ENCODE measurements at places on chromosomes 6 and 20.
A peak's percentile ranks its signal among the peaks of the same experiment; 100 is the strongest.

DNA sequence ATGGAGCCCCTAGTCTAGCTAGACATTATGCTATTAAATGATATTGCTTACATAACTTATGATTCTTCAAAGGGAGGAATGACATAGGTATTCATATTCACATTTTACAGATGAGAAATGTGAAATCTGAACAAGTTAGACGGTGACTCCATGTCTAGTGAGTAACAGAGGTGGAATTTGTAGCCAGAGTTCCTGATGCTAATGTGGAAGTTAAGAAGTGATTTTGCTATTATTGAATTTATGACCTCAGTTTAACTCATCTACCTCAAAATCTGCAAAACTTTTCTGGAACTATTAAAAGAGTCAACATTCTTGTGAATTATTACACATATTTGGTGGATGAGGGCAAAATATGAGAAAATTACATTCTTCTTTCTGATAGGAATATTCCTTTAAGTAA is 347.6 kb upstream of the MMS22L start:
- DNase-seq = no peak

GRCh38 chr20:52031563-52032303 is 159.8 kb downstream of the ZFP64 start:
- DNase-seq = peak; percentile 67

DNA sequence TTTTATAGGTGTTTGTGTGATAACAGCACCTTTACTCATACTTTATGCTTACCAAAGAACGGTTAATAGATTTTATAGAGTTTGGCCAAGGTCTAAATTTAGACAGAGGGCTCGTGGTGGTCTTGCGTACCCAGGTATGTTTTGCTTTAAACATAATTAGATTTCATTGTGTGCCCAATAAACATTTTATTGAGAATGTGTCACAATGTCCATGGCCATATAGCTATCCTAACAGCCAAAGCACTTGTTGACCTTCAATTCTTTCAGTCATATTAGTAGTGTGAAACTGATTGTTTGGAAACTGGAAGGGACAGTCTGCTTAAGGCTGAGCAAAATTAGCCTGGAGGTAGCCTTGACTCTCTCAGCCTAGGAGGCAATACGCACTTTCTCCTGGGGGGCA is 48.3 kb upstream of the HDGFL1 start:
- no peak for DNase-seq

DNA sequence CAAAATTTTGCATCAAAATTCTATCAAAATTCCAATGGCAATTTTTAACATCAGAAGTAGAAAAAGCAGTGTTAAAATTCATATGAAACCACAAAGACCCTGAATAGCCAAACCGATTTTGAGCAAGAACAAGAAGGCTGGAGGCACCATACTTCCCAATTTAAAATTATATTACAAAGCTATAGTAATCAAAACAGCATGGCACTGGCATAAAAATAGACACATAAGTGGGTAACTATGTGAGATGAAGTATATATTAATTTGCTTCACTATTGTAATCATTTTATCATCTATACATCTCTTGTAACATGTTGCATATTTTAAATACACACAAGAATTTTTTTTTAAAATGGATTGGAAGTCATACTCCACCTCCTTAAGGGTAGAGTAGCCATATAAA is 77.4 kb downstream of the PAK5 start:
- DNase-seq = no peak

DNA sequence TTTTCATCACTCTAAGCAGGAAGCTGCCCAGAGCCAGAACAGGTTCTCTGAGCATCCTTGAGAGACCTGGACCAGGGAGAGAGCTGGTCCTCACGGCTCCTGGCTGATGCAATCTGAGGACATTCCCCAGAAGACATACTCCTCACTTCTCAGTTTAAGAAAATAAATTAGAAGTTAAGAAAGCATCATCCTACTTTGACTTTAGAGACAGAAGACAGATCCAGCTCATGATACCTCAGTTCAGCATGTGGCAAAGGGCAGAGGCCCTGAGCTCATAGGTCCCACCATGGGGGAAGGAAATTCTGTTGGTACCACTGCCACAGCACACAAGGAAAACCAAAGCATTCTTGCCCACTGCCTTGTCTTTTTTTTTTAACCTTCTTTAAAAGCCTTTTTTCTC is 378.1 kb upstream of the JARID2 start:
- no peak for DNase-seq

DNA sequence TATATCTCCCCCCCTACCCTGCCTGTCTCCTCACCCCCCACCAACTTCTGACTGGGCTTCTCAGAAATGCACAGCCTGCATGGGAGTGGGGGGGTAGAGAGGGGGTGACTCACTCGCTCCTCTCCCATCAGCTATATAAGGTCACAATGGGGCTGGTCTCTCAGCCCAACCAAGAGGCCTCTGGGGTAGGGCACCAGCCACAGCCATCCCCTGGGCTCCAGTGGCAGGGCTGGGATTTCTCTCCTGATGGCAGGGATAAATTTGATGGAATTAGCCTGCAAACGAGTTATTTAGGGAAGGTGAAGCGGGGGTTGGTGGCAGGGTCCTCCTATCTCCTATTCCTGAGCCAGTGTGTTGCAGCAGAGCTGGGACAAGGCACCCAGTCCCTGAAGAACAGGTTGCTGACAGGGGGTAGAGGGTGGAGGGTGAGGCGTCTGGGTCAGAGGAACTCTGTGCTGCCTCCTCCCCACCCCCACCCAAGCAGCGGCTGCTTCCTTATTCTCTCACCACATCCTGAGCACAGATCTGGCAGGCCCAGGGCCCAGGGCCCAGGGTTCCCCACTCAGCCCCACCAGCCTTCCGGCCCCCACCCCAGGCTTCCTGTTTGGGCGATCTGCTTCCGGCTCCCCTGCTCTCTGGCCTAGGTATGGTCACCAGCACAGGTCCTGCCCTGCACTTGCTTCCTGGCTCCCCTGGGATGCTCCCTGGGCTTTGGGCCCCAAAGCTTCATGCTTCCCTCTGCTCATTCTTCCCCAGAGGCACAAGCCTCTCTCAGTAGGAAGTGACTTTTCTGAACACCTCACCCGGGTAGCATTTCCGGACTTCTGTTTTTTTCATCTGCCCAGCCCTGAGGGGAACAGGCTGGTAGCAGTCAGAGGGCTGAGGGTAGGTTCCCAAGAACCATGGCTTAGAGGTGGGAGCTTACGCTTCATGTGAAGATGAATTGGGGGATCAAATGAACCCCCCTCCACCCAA is 4.0 kb downstream of the PPP1R18 start:
- DNase-seq = peak; percentile 65

DNA sequence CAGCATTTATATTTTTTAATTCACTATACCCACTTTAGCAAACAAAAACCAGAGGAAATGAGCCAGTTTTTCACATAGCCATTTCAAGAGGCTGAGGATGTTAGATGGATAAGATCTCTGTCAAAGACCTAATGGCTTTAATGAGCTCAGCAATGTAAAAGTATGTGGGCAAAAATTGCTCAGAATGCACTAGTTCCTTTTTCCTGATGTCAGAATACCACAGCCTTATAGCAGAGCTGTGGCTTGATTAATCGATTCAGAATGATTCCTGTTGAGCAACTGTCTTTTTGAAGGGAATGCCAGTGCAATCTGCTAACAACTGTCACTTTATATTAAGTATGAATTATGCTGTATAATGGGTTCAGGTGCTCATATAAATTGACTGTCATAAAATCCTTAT is 100.6 kb upstream of the HIVEP1 start:
- DNase-seq = no peak

- DNase-seq = no peak
Observed at GRCh38 chr20:44644230-44644617, 7.3 kb downstream of the ADA start.

DNA sequence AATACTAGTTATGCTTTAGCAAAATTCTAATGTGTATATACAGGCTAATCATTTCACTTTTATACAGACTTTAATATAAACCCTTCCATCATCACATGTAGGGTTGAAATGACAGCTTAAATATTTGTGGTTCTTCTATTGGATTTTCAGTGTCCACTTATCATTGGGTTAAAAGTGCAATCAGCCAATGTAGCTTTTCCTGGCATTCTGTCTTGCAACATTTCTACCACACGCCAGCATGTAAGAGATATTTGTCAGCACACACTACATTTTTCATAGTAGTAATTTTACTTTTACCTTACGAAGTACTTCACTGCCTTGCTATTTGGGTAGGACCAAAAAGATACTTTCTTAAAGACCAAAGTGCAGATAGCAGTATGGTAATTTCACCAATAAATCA is 252.0 kb downstream of the TBX18 start:
- no peak for DNase-seq

DNA sequence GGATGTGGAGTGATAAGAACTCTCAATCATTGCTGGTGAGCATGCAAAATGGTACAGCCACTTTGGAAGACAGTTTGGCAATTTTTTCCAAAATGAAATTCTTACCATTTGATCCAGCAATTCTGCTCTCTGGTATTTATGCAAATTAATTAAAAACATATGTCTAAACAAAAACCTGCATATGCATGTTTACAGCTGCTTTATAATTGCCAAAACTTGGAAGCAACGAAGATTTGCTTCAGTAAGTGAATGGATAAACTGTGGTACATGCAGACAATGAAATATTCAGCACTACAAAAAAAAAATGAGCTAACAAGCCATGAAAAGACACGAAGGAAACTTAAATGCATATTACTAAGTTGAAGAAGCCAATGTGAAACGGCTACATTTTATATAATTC is 55.5 kb upstream of the SMLR1 start:
- no peak for DNase-seq

- DNase-seq = no peak
Observed at GRCh38 chr6:15981956-15982355, 146.9 kb upstream of the MYLIP start.

- DNase-seq = no peak
Observed at GRCh38 chr6:80438772-80439171, 332.3 kb downstream of the BCKDHB start.

DNA sequence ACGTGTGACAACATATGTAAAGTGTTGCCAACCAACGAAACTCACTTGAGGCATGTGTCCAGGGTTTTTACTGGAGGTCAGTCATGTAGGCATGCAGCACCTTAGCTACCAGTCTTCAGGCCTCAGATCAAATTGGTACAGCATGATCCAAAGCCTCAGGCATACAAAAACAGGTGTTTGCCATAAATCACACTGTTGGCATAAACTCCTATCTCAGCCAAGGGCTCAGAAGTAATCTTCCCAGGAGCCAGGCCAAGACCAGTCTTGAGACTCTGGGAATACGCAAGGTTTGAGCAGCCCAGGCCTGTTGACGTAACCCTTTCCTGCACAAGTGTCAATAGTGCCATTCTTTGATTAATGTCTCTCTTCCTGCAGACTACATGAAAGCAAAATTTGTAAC is 163.5 kb downstream of the PRL start:
- no peak for DNase-seq

DNA sequence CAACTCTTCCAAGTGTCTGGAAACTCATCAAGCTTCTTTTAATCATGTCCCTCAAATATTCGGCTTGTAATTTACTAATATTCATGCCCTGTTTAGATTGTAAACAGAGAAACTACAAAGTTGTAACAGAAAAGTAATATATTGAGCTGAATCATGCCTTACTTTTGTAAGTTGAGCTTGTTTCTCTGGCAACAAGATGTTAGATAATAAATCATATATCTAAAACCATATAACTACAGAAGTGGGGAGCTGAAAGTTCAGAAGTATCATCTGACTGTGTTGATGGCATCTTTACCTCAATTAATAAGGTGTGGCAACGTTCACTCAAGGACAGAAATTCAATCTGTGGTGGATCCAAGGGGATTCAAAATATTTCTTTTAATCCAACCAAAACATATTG is 263.9 kb downstream of the PLCB1 start:
- DNase-seq = no peak

- DNase-seq = no peak
Observed at GRCh38 chr20:9323622-9324021, 190.8 kb upstream of the LAMP5 start.

DNA sequence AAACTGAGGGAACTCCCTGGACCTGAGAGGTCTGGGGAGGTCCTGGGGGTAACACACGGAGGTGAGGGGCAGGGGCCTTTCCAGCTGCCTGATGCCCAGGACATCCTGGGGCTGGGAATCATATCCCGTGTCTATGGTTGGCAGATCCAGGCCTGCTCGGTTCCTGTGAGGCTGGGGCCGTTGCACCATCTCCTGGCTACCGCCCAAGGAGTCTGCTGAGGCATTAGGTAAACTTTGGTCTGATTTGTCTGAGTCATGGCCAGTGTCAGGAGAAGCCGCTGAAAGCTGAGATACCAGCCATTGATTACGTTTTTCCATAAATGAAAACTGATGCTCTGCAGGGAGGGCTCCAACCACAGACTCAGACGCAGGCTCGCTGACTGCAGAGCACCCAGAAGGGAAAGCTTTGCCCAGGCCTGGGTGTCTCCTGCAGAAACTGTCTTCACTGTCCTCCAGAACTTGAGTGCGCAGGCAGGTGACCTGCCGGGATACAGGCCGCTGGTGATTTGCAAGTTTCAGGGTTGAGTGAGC is 14.2 kb downstream of the TRAF3IP2 start:
- DNase-seq = no peak

DNA sequence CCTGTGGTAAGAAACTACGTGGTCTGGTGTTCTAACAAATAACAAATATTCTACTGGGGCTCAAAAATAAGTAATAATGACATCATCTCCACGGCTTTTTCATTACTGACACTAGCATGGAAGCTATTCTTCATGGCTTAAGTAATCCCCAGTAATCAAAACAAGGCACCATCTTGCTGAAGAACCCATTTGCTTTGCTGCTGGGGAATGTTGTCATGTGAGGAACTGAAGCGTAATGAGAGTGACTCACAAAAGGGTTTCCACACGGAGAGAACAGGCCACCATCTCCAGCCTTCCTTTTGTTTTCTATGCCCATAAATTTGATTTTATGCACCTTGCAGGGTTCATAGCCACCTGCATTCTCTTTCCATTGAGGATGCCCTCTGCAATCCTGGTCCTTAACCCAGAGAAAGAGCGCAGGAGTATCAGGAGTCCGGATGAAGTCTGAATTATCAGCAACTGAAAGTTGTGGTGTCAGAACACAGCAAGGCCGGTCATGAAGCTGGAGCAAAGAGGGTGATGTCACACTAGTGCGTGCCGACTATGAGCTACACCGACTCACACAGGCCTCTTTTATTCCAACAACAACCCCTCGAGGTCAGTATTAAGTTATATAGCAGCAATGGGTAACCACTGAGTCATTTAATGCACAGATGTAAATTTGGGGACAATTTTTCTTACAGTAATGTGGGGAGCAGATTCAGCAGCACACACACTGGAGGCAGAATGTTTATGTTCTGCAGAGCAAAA is 173.7 kb upstream of the SSTR4 start:
- no peak for DNase-seq

- DNase-seq = no peak
Observed at GRCh38 chr6:14513496-14514393, 396.2 kb downstream of the CD83 start.

GRCh38 chr6:129235167-129236000 is 352.4 kb downstream of the LAMA2 start:
- DNase-seq = no peak

Measured in stimulated activated effector memory CD8-positive, alpha-beta T cell treated with anti-CD3 and anti-CD28 coated beads, Interleukin-12 subunit alpha, Interleukin-12 subunit beta, amount 100 ng/mL, for 72 hours (primary cell).